ENCODE measurements at places on chromosomes 7 and 10. TPM values are rescaled to one million over a fixed set of nuclear protein-coding genes. Genes with fewer than 3 reads are reported as not detected.

CNNM2 gene
- 3.7 TPM for polyA plus RNA-seq

- no peak for DNase-seq
These were observed 10.3 kb upstream of the LRRN3 start for GRCh38 chr7:111080495-111081105.

GRCh38 chr10:102723989-102724388 lies 9.6 kb downstream of the SFXN2 start:
- no peak for DNase-seq

- no peak for DNase-seq
These were observed 24.2 kb upstream of the SHH start for GRCh38 chr7:155836216-155837125.

GRCh38 chr7:99002148-99002826 lies 124.0 kb downstream of the TRRAP start:
- DNase-seq, result no peak

DNA sequence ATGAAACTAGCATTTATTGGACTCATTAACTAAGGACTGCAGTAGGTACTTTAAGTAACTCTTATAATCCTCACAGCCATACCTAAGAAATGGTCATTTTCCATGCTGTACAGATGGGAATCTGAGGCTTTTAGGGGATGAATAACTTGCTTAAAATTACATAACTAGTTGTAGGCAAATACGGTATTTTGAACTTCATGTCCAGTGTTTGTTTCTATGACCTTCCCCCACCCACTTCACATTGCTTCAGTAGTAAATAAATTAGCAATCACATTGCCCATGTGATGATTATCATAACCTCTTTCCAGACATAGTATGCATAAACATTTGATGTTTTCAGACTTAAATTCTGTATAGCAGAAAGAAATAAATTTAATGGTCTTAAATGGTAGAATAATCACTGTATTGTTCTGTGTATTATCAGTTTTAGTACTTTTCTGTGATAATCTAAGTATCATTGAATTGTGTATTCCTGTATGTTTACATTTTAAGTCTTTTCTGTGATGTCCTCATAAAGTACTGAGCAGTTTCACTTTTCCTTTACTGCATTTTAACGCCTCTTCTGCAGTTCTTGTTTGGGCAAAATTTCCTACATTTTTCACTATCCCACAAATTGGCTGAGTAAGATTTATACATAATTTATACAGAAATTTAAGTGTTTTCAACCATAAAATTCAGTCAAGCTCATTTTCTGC lies 48.3 kb downstream of the ANKIB1 start:
- no peak for DNase-seq

MAPK8 gene
- 31.2 TPM for polyA plus RNA-seq

GRCh38 chr10:80855348-80855971 lies 317.8 kb downstream of the SH2D4B start:
- DNase-seq, result no peak

All from BJ (cell line).